Naive thymus-derived CD4-positive, alpha-beta T cell (primary cell): ENCODE measurements at places on chromosomes 7 and 10. TPM values are rescaled to one million over a fixed set of nuclear protein-coding genes. Genes with fewer than 3 reads are reported as not detected.

LAMTOR4 gene
- total RNA-seq, result 192 TPM

HPSE2 gene
- not detected for total RNA-seq

RPEL1 gene
- total RNA-seq, result not detected

SH2D4B gene
- 0.11 TPM for total RNA-seq

CRYGN gene
- total RNA-seq, result 1.1 TPM

GIMAP1 gene
- 124 TPM for total RNA-seq

LIPN gene
- not detected for total RNA-seq

ENKUR gene
- total RNA-seq, result not detected

CPN1 gene
- total RNA-seq, result not detected

MRPS16 gene
- total RNA-seq, result 29.6 TPM

EN2 gene
- not detected for total RNA-seq

OR6V1 gene
- not detected in 2 replicates for total RNA-seq

ASAH2 gene
- 3.6 TPM for total RNA-seq

DNAH11 gene
- total RNA-seq, result 0.27 TPM

NEUROD6 gene
- not detected for total RNA-seq

EMX2 gene
- total RNA-seq, result not detected

AUTS2 gene
- total RNA-seq, result 4.0 TPM

CALHM3 gene
- not detected in 2 replicates for total RNA-seq

OR13A1 gene
- total RNA-seq, result not detected in 2 replicates

PKD1L1 gene
- total RNA-seq, result 0.95 TPM
